ENCODE measurements at places on chromosomes 11 and 22.

DNA sequence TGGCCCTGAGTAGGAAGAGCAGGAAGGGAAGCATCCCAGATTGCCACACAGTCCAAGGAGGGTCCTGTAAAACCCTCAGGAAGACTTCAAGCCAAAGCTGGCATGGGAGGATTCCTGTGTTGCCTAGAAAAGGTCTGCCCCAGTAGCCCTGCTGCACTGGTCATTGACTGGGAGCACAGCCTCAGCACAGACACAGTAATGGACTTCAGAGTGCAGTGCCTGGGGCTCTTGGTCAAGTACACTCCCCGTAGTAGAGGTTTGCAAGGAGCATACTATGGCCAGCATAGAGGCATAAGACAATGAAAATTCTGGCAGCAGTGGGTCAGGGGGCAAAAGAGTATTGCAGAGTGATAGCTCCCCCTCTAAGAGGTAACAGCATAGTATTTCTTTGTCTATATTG, 36.2 kb upstream of the FJX1 start:
- no peak for DNase-seq

- no peak for DNase-seq
Observed at GRCh38 chr22:39496131-39496838, 5.8 kb upstream of the MIEF1 start.

DNA sequence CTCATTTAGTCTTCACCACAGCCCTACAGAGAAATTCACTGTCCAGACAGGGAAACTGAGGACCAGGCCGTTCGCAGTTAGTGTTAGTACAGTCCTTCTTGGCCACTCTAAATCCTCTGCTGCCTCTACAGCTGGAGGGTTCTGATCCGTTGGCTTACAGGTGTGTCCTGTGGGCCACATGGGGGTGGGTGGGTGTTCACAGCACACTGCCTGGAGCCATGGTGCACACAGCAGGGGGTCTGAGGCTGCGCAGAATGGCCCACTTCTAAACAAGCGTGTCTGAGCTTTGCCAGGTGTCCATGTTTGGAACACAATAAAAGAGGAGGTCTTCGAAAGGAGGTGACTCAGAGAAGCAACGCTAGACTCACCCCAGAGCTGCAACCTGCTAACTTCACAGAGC, 249.0 kb downstream of the ST3GAL4 start:
- no peak for DNase-seq

GRCh38 chr22:47345025-47345424, 582.6 kb downstream of the TBC1D22A start:
- DNase-seq: no peak

GRCh38 chr11:122604621-122605020, 50.9 kb upstream of the UBASH3B start:
- DNase-seq: no peak

- DNase-seq: no peak
Observed at GRCh38 chr11:123098990-123099389, 37.1 kb upstream of the HSPA8 start.

DNA sequence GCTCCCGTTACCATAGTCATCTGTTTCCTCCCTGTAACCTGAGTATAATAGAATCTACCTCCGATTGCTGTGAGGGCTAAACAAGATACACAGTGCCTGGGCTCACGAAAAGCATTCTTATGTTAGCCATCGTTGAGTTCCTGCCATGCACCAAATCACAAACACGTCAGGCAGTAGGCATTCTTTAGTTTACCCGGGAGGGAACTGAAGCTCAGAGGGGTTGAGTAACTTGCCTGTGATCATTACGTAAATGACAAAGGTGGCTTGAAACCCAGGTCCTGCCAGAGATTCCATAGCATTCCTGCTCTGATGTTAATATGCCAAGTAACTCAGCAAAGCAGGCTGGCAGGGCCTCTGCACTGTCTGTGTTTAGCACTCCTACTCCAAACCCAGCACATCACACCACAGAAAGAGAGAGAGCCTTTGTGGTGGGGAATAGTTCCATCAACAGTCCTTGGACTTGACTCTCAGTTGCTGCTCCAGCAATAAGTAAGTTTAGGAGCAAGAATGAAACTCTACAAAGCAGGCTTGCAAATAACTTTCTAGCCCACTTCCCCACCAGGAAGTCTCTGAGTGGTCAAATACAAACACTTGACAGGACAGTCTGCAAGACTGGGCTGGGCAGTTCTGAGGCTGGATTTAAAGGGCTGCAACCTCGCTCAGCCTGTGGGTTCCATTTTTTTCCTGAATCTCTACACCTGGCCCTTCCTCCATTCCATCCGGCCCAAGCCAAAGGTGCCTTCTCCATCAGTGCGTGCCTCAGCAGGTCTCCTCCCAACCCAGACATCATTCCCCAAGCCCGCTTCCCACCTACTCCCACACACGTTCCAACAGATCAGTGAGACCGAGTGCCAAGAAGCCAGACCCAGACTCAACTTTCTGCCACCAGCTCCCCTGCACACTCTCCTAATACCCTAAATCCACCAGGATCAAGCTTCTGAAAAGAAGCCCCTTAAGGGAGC, 1.1 kb downstream of the SCN2B start:
- no peak for DNase-seq

- DNase-seq: peak; percentile 36
Observed at GRCh38 chr11:91156041-91156440, 933.2 kb upstream of the CHORDC1 start.

DNA sequence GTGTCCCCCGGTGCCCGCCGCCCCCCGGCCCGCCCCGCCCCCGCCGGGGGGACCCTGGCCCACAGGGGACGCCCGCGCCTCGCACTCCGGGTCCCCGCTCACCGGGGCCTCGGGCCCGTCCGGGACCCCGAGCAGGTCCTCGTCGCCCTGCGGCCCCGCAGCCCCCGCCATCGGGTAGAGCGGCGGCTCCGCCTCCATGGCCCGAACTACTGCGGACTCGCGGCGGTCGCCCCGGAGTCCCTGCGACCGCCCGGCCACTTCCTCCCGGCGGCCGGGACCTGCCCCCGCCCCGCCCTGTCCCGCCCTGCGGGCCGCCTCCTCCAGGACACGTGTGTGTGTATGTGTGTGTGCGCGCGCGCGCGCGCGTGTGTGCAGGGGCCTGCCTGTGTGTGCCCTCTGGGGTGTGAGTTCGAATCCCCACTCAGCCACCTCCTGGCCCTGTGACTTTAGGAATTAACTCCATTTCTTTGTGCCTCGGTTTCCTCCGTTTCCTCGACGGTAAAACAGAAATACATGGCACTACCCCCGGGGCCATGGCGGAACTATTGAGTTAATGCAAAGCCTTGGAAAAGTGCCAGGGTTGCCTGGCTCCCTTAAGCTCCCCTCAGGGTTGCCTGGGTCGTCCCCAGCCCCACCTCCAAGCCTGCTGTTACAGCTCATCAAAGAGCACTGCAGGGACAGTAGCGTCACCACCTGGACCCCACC, at the start of gene UNC93B1:
UNC93B1 (minus strand) TSS at position 252 of the 705 bp plus-strand sequence; CDS start at position 198, 54 bp downstream.
- DNase-seq: no peak

DNA sequence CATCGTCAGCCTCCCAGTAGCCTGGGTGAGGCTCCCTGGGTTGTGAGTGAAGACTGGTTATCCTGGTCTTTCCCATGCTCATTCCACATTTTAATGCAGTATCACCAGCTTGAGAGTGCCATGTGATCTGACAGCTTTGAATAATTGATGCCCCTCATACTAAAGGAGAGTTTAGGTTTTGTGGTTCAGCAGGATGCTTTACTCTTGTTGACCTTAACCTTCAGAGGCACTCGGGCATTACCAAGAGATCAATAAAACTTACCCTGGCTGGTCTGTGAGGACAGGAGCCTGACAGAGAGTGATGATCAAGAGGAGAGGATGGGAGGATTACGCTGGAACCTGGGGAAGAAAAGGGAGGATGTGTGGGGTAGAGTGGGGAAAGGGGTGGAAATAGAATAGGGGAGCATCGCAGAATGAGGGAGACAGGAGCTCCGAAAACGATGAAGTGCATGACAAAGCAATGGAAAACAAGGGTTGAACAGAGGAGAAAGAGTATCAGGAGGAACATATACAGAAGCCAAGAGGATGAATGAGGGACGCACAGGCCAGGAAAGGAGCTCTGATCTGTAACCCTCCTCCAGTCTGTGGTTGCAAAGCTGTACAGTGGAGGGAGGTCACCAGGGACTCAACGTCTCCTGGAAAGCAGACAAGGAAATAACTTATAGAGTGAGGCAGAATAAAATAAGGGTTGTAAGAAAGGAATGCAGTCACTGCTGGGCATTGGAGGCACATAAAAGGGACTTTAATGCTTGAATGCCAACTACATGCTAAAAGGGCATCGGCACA, 594.5 kb downstream of the NTM start:
- no peak for DNase-seq

GRCh38 chr22:17627961-17628405, 566 bp downstream of the ATP6V1E1 start:
- DNase-seq: no peak

- no peak for DNase-seq
Observed at GRCh38 chr11:71055925-71056324, 196.5 kb downstream of the SHANK2 start.

GRCh38 chr11:32172041-32172847, 81.4 kb downstream of the RCN1 start:
- DNase-seq: no peak

DNA sequence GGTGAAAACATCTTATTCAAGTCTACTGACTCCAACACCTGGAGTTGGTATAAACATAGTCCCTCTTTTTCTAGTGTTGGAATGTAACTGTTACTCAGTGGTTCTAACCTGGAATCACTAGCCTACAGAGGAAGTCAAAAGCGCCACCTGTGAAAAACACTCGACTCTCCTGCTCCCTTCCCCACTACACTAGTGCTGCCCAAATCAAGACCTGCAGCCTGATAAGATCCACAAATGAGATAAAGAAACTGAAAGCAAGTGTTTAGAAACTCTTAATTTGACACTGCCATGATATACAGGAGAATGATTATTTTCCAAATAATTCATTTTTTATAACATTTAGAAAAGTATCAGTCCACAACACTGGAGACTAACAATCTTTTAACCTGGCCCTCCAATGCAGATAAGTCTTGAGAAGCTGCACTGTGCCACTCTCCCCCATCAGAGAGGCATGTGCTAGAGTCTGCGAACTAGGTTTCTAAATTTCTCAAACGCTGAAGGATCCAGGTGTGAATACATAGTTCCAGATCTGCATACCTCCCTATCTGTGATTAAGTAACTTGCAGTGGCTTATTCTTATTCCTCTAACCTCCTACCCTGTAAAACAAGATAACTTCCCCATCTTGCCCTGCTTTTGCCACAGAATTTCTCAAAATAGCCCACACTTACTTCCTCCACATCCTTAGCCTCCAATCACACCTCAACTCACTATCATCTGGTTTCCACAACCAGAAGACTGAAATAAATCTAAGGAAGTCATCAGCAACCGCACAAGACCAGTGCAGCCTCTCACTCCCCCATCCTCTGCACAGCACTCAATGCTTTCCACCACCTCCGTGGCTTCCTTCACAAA, 88.1 kb downstream of the RRAS2 start:
- DNase-seq: no peak

DNA sequence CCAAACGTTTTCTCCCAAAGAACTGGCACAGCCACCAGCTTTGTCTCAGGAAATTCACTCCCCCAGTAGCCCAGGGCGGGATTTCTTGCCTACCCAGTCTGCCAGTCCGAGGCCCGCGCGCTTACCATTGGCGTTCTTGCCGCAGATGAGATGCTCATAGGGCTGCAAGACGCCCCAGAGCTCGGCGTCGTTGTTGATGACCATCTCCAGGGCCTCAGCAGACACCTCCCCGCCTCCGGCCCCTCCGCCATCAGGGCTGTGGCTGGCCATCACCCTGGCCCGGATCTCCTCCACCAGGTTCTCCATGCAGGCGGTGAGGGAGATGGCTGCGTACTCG, 1.3 kb downstream of the ABTB2 start:
- DNase-seq: no peak

DNA sequence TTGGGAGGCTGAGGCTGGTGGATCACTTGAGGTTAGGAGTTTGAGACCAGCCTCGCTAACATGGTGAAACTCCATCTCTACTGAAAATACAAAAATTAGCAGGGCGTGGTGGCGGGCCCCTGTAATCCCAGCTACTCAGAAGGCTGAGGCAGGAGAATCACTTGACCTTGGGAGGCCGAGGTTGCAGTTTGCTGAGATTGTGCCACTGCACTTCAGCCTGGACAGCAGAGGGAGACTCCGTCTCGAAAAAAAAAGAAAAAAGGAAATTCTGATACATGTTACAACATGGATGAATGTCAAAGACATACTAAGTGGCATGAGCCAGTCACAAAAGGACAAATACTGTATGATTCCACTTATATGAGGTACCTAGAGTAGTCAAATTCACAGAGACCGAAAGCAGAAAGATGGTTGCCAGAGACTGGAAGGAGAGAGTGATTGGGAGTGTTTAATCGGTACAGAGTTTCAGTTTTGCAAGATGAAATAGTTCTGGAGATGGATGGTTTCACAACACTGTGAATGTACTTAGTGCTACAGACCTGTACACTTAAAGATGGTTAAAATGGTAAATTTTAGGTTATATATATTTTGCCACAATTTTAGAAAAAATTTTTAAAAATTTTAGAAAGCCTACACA, 92.3 kb downstream of the BLID start:
- no peak for DNase-seq

GRCh38 chr11:100766764-100767163, 79.7 kb downstream of the ARHGAP42 start:
- no peak for DNase-seq

DNA sequence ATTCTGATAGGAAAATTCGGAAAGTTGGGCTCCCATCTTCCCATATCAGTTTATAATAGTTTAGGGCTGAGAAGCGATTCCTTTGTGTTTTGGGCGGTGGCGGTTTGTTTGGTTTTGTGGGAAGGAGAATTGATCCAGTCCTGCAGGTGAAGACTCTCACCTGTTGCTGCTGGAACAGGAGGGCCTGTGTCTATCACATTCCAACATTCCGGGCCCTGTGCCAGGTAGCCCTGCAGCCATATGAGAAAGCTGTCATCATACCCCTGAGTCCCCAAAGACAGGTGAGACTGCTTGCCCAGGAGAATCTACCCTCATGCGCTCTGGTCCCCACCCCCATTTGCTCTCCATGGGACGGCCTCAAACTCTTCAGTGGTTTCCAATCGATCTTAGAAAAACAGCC, 62.1 kb downstream of the TRAF6 start:
- no peak for DNase-seq

GRCh38 chr22:48677621-48678020, 1150.1 kb downstream of the BRD1 start:
- DNase-seq: no peak

DNA sequence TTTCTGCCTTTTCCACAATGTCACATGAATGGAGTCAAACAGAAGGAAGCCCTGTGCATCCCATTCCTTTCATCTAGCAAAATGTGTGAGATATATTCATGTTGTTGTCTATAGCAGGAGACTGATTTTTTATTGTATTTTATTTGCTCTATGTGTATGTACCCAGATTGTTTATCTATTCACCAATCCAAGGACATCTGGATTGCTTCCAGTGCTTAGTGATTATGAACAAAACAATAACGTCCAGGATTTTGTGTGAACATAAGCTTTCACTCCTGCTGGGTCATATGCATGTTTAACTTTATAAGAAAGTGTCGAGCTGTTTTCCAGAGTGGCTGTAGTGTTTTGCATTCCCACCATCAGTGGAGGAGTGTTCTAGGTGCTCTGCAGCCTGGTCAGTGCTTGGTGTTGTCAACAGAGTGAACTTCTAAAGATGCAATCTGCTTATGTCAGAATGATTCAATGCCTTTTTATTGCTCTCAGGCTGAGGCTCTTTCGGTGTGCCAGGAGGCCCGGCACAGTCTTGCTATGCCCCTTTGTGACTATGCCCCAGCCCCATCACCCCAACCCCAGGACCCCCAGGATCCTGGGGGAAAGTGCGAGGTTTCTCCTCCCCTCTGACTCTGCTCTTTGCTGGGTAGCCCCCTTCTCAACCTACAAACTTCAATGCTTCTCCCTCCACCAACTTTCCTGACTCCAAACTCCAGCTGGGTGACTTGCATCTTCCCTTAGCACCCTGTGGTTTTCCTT, 19.9 kb upstream of the SYT13 start:
- DNase-seq: no peak

- DNase-seq: no peak
Observed at GRCh38 chr22:19644314-19645223, 69.7 kb upstream of the SEPTIN5 start.

Measured in retinal pigment epithelial cell (primary cell).